Stimulated activated CD4-positive, alpha-beta T cell treated with anti-CD3 and anti-CD28 coated beads, Interleukin-2, amount 100 ng/mL, for 48 hours (primary cell): ENCODE measurements at places on chromosomes 16 and 17.

GRCh38 chr17:12928736-12929135 lies 89.1 kb downstream of the ELAC2 start:
- no peak for DNase-seq

DNA sequence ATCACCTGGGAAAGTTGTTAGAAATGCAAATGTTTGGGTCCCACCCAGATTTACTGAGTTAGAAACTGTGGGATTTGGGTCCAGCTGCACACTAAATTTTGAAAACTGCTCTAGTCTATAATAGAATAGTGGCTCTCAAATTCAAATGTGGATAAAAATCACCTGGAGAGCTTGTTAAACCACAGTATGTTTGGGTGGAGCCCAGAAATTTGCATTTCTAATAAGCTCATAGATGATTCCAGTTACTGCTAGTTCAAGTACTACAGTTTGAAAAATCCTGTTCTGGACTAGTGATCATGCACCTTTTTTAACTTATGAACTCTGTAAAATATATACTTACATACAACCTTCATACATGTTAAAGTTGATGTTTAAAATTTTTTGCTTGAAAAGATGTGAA lies 27.8 kb downstream of the RABEP1 start:
- no peak for DNase-seq

GRCh38 chr16:24855678-24856077 lies 9.9 kb downstream of the SLC5A11 start:
- DNase-seq = no peak

GRCh38 chr17:76417499-76418143 lies 33.2 kb downstream of the SPHK1 start:
- no peak for DNase-seq

DNA sequence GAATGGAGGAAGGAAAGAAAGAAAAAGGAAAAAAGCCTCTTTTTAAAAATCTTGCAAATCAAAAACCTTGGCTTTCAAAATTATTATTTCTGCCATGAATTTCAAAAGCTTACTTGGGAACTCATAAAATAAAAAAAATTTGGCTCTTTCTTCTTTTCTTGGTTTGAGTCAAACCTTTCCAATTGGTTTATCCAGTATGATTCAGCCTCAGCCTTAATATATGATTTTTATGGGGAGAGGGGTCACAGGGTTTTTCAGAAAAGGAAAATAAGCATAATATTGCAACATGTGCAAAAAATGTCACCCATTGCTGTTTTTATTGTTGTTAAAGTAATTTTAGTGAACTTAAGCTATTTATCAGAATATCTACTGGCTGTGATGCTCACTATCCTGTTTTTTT lies 31.2 kb upstream of the HAPSTR1 start:
- DNase-seq = no peak

GRCh38 chr17:55587608-55588139 lies 76.4 kb upstream of the SMIM36 start:
- no peak for DNase-seq

GRCh38 chr17:49513641-49514040 lies 18.5 kb downstream of the NGFR start:
- DNase-seq = no peak

- no peak for DNase-seq
These were observed 212.2 kb downstream of the AATF start for GRCh38 chr17:37160944-37161343.

GRCh38 chr17:20232611-20233010 lies 223.5 kb downstream of the SPECC1 start:
- no peak for DNase-seq

DNA sequence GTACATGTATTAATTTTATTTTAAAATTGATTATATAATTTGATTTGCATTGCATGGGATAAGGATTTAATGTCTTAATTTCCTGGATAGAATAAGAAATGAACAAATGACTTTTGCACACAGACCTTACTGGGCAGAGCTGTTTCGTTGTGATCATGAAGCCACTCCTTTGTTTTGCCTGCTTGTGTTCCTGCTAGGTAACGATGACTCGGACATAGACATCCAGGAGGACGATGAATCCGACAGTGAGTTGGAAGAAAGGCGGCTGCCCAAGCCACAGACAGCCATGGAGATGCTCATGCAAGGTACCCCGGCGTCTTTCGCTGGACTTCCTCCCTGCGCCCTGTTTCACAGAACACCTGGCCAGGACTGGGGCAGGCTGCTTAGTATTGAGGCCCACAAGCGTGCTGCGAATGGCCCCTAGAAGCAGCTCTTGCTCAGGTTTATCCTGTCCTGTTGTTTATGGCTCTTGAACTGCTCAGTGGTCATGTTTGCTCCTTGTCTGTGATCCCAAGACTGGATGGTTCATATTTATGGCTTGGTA lies 29.6 kb downstream of the CLUAP1 start:
- DNase-seq = no peak

- DNase-seq = no peak
These were observed 498 bp upstream of the CLEC10A start for GRCh38 chr17:7080456-7081041.

GRCh38 chr16:65285128-65286048 lies 163.5 kb upstream of the CDH11 start:
- no peak for DNase-seq

DNA sequence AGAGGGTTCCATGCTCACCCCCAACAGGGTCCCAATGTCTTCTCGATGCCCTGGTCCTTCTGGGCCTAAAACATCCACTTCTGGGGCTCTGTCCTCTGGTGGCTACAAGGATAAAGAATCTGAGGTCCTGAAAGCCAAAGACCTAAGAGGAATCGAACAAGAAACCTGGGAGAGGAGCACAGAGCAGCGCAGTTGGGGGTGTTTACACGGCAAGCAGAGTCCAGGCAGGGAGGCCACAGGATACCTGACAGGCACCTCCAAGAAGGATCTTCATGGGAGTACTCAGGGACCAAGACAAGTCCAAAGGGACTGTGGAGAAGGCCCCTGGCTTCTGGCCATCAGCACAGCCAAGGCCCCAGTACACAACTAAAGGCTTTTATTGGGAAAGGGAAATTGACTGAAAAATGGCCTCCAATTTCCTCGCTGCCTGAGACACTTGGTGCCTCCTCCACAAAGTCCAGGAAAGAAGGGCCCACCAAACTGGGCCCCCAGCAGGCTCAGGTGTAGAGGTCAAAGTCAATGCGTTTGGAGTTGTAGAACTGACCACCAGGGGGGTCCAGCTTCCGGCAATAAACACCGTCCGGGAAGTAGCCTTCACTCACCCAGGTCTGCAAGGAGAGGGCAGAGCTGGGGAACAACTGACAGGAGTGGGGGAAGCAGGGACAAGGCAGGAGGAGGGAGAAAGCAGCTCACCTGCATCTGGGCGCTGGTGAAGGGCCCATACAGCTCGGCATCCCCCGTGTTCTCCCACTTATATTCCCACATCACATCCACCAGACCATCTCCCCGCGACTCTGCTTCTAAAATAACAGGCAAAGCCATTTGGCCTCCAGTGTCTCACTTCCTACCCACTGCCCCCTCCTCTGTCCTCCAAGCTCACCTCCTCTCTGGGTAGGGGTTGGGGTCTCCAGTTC lies 2.4 kb downstream of the CD2BP2 start:
- DNase-seq = no peak

DNA sequence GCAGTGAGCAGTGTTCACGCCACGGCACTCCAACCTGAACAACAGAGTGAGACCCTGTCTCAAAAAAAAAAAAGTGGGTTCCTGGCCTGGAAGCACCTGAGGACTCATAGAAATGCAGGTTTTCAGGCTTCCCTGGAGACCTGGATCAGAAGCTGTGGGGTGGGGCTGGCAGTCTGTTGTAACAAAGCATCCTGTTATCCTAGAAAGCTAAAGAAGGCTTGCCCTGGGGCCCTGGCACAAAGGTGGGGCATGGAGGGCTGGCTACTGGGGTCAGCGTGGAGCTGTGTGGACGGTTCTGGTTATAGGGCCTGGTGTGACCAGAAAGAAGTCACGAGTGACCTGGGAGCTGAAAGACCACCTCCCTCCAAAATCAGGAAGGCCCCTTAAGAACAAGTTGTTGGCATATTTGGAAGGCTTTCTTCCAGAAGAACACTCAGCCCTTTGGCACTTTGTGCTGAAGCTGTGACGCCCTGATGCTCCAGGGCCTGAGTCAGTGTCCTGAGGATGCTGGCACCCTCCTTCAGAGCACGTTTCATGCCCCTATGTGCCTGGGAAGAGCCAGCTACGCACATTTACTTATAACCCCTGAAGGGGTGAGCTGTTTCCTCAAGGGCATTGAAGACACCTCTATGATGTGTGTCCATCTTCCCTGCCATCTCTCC lies 6.2 kb downstream of the CRISPLD2 start:
- no peak for DNase-seq

- peak; percentile 12 for DNase-seq
These were observed 14.9 kb downstream of the RCVRN start for GRCh38 chr17:9890124-9890523.

DNA sequence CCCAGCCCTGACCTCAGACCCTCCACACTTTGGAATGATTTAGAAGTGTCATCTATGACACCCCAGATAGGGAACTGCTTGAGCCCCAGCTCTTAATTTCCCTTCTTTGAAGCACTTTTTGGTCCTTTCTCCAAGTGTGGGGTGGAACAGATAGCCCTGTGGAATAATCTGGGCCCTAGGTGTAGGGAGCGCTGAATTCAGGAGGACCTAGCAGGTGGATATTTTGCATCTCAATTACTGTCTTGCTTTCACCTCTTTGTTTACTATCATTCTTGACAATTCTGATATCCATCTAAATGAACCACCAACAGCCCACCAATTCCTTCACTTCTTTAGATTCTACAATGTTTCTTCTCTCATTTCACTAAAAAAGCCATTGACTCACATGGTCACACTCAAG lies 850.4 kb downstream of the KCNJ2 start:
- DNase-seq = no peak

GRCh38 chr16:85746460-85747215 lies 4.3 kb downstream of the C16orf74 start:
- DNase-seq = no peak

GRCh38 chr17:1562176-1562643 lies 382 bp downstream of the PITPNA start:
- DNase-seq = no peak

DNA sequence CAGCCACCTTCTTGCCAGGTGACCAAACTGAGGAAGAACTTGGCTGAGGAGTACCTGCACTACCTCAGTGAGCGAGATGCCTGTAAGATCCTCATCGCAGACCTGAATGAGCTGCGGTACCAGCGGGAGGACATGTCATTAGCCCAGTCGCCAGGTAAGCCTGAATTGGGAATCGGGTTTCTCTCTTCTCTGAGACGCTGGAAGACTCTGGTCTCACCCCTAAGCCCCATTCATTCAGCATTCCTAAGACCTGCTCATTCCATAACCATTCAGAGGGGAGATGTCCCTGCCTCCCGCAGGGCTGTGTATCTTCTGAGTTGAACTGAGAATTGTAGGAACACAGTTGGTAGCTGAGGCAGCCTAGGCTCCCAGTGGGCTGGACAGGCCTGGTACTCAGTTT lies 17.0 kb upstream of the THAP11 start:
- DNase-seq = no peak

DNA sequence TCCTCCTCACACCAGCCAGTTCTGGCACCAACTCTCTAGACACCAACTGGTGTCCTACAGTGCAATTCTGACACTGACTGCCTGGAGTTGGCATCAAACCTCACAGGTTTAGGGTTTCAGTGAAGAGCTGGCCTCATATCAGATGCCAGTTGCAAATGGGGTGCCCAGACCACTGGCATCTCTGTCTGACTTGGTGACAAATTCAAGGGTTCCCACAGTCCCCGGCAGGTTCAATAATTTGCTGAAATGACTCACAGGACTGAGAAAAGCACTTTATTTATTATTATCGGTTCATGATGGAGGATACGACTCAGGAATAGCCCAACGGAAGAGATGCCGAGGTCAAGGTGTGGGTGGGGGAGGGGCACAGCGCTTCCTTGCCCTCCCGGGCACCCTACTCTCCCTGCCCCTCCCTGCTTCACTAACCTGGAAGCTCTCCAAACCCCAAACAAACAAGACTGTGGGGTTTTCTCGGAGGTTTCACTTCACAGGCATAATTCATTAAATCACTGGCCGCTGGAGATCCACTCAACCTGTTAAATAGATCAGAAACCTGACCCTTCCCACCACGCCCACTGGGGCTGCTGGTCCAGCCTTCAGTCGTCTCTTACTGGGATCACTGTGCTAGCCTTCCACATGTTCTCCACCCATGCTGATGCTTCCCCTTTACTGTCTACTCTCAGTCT lies 1.7 kb upstream of the NLRP1 start:
- no peak for DNase-seq

- DNase-seq = no peak
These were observed 756.4 kb downstream of the CDH11 start for GRCh38 chr16:64365448-64365931.

DNA sequence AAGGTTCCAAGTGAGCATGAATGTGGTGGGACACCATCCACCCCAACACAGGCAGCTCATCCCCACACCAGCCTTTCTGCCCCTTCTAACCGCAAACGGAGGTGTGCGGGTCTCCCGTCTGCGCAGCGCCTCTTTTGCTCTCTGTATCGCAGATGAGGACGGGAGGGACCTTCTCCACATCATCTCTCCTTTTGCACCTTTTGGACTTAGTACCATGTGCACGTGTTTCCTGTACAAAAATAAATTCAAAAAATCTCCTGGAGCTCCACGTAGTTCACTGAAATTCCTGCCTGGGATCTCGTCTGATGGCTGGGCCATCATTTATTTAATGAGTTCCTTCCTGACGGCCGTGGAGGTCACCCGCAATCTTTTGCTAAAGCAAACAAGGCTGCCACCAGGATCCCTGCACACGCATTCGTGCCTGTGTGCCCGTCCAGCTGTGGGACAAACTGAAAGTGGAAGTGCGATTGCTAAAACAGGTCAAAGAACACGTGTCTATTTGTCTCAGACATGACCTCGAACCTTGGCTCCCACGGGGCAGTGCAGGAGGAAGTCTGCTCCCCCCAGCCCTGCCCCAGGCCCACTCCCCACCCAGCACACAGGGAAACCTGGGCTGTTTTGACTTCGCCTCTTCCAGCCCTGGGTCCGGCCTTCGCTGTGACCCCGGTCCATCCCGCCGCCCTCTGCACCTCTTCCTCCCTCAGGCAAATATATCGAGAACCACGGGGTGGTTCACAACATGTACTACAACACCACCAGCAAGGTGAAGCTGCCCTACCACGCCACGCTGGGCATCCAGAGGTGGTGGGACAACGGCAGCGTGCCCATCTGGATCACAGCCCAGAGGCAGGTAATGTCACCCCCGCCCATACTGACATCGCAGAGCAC lies 2.3 kb downstream of the ENPP7 start:
- no peak for DNase-seq

- DNase-seq = no peak
These were observed 53.1 kb downstream of the CFDP1 start for GRCh38 chr16:75379911-75380847.

DNA sequence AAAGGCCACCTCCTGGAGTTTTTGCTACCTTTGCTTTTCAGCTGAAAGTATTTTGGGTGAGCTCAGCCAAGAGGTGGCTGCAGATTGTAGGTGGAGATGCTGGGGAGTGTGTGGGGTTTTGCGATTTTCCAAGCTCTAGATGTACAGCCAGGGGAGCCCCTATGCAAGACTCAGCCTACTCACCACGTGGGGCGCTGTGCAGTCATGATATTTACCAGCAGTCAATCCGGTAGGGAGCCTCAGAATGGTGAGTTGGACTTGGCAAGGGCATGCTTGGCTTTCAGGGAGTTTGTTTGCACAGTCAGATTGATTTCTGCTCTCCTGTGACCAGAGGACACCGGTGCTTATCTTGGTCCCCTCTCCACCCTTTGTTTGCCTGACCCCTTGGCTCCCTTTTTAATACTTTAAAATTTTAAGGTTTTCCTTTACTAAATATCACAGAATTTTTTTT lies 175.3 kb downstream of the UTP18 start:
- no peak for DNase-seq
